Upper lobe of left lung (tissue), 6 donors: ENCODE measurements at places on chromosomes 4 and X.
A peak's percentile ranks its signal among the peaks of the same experiment; 100 is the strongest.

DNA sequence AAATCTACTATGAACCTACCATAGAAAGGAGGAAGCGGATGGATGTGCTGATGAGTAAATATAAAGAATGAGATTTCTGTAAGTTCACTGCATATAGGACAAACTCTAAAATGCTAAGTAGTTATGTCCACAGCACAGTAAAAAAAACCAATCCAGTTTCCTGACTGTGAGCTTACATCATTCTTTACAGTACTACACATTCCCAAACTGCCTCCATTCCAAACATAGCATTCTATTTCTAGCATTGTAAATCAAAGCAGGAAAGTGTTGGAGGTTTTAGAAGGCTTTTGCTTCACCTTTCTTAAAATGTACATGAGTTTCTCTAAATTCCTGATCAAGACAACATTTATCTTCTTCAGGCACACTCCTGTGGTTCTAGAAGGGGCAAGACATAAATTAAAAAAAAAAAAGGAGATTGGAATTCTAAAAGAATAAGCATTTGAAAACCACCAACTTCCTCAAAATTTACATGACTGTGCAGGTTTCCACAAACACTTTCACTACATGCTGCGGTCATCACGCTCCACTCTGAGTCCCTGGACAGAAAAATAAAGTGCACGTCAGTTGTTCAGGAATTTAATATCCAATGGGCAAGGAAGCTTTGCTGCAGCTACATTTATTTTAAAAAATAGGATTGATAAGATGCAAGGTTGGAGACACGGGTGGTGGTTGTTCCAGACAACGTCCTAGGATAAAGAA is 297.6 kb upstream of the STS start:
- DNase-seq: no peak

- no peak for DNase-seq
These were observed 26.4 kb upstream of the REPS2 start for GRCh38 chrX:16920075-16920474.

DNA sequence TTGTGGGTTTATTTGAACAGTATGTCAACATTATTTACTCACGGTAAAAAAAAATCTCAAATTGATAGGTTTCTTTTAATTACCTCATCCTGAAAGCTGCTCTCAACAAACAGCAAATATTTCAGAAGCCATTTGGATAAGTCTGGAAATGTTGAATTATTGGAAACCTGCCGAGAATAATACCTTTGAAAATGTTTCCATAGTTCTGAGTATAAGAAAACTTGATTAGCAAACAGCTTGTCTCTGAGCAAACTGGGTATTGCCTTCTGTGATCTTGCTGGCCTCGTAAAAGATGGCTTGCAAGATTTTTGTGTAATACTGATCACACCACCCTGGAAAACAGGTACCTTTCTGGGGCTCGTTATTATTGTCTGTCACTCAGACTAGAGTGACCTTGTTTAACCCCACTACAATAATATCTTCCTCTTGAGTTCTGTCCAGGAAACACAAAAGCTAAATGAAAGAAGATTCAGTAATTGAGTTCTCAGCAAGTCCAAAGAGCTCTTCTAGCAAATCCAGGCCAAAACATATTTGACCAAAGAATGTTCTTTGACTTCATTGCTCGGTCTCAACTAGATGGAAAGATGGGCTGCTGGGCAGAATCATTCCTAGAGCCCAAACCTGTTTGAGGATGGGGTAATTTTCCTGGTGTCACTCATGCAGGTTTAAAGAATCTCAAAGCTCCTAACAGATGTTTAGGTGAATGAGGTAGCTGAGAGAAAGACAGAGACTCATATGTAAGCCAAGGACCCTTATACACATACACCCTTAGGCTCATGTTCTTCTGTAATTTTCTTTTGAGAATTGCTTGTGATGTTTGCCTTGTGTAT is 255.6 kb upstream of the JADE1 start:
- DNase-seq: no peak

DNA sequence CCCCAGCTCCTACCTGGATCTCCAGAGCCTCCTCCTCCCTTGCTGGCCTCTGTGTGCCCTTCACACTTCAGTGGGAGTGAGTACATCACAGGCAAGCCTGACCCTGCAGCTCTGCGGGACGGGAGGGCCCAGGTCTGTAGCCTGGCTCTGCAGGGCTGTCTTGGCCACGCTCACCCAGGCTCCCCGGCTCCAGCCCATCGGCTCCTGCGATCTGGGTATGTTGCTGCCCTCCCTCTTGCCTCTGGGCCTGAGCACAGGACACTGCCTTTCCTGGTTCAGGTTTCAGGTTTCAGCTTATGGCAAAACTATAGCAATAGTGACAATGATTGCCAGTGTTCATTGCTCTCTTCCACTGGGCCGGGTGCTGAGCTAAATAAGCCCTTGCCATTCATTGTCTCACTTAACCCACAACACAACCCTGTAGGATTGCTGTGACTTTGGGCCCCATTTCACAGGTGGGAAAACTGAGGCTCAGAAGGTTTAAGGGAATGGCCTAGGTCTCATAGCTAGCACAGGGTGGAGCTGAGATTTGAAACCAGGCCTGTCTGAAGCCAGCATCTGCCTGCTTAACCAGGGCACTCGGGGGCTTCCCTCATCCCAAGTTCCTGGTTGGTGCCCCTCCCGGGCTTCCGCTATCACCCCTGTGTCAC is 44.6 kb upstream of the SORCS2 start:
- DNase-seq: no peak

GRCh38 chr4:168177546-168178149 is 85.3 kb downstream of the ANXA10 start:
- no peak for DNase-seq

GRCh38 chr4:174714393-174715211 is 114.4 kb downstream of the GLRA3 start:
- DNase-seq: peak; percentile 22

GRCh38 chr4:149932188-149932587 is 116.5 kb upstream of the IQCM start:
- DNase-seq: no peak

- peak; percentile 30 for DNase-seq
These were observed 895.1 kb downstream of the PCDH18 start for GRCh38 chr4:136637071-136637777.

GRCh38 chrX:21873063-21873775 is 17.4 kb downstream of the YY2 start:
- DNase-seq: no peak

DNA sequence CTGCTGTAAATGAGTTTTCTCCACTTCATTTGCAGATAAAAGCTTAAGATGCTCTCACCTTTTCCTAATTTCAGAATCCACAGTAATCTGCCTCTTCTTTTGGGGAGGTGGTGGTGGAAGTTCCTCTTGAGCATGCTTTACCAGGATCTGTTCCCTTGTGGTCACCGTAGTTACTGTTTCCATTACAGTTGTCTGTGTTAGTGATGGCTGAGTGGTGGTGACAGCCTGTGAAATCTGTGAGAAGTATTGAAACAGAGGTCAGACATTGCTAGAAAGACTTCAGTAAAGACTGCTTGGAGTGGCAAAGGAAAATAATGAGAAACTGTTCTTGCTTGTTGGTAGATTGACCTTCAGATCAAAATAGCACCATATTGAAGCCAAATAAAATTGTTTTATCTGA is 666.2 kb downstream of the DMD start:
- no peak for DNase-seq

DNA sequence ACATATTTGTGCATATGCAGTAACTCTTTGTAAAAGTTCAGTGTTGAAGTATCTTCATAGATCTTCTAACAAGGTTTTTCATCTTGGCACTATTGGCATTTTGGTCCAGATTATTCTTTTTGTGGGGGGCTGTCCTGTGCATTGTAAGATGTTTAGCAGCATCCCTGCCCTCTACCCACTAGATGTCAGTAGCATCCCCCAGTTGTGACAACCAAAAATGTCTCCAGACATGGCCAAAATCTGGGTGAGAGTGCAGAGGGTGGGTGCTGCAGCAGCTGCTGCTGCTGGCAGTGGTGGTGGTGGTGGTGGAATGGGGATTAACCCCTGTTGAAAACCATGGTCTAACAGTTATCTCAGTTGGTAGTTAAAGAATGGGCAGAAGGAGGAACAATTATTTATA is 370.0 kb downstream of the GPAT3 start:
- no peak for DNase-seq

DNA sequence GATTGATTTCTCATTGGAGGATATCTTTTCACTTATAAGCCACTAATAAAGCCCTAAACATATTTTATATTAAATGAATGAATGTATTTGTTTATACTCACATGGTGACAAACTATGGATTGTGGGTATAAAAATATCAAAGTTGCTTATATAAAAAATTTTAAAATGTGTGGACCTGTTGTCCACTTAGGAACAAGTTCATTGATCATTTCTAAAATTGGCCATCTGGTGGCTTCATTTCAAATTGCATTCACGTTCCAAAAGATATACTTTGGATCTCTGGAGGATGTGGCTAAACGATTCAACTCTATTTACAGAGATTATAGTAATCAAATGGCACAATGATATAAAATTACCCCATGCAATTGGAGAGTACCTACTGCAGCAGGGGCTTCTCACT is 32.5 kb downstream of the FSTL5 start:
- DNase-seq: no peak

- no peak for DNase-seq
These were observed 325.9 kb downstream of the ANKRD50 start for GRCh38 chr4:124386648-124387047.

DNA sequence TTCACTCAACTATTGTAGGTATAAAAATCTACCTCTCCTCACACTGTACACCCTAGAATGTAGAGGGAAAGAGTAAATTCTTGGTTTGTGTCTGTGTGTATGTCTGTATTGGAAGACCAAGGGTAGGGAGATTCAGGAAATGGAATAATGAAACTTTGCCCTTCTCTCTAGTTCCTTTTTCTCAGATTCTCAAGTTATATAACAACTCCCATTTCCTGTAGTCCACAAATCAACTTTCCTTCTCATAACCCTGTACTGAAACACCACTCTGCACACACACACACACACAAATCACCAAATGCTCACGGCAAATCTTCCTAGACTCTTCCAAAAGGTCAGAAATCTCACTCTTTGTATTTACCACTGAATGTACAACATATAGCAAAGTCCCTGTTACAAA is 824.5 kb upstream of the DIAPH2 start:
- no peak for DNase-seq

DNA sequence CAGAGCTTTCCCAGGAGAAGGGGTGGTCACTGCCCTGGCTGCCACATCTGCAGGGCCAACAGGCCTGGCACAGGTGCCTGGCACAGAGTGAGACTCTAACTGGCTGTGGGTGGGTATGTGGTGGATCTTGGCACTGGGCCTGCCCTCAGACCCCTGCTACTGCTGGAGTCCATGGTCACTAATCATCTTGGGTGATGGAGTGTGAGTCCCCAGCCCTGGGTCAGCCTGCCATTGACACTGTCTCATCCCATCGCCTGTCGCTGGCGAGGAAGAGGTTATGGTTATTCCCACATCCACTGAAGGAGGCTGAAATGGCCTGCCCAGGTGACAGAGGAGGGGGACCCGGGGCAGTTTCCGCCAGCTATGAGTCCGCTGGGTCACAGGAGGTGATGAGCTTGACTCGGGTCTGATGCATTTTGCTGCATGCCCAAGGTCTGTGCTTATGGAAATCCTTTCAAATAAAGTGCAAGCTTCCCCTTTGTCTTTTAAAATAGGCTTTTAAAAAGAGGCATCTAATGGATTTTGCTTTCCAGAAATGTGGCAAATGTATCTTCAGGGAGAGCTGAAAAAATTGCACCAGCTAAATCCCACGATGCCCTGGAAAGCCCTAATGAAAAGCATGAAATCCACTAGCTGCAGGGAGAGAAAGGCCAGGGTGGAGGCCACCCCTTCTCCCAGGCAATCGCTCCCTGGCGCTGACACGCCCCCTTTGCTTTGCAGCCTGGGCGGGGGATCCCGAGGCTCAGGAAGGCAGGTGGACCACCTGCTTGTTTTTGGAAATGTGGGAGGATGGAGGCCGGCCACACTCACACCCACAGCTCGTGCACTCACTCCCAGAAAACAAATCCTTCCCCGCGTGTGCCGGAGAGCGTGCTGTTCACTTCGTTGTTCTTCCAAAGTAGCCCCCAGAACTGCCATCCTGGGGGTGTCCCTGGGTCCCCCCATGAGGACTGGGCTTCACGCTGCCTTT is 54.9 kb downstream of the ABLIM2 start:
- DNase-seq: no peak

GRCh38 chrX:81316163-81316562 is 114.3 kb downstream of the SH3BGRL start:
- DNase-seq: no peak

DNA sequence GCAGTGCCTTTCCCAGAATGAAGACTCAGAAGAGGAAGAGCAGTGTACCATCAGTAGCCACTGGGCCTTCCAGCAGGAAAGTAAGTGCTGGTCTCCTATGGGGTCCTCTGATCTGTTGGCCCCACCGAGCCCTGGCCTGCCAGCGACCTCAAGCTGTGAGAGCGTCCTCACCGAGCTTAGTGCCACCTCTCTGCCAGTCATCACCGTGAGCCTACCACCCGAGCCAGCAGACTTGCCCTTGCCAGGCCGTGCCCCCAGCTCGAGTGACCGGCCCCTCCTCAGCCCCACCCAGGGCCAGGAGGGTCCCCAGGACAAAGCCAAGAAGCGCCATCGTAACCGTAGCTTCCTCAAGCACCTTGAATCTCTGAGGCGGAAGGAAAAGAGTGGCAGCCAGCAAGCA is 69.7 kb downstream of the STARD8 start:
- peak; percentile 34 for DNase-seq

- peak; percentile 10 for DNase-seq
These were observed 130.0 kb downstream of the CPZ start for GRCh38 chr4:8722556-8722955.

GRCh38 chrX:24125028-24125612 is 24.4 kb upstream of the ZFX start:
- no peak for DNase-seq

GRCh38 chr4:10667701-10668326 is 16.8 kb downstream of the CLNK start:
- no peak for DNase-seq

DNA sequence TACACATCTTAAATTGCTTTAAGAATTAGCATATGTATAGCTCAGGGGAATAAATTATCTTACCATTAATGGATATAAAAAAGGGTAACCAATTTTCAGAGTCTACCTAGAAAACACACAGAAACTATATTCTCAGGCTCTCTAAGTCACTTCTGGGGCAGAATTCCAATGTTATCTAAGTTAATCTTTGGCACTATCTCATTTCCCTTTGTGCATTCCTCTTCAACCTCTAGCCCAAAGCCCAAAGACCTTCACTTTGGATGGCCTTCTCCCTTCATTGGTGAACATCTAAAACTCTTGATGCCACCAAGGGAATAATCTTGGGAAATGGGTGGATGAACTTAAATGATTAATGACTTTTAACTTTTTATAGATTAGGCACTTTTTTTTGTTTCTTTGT is 108.3 kb downstream of the APBB2 start:
- DNase-seq: no peak

DNA sequence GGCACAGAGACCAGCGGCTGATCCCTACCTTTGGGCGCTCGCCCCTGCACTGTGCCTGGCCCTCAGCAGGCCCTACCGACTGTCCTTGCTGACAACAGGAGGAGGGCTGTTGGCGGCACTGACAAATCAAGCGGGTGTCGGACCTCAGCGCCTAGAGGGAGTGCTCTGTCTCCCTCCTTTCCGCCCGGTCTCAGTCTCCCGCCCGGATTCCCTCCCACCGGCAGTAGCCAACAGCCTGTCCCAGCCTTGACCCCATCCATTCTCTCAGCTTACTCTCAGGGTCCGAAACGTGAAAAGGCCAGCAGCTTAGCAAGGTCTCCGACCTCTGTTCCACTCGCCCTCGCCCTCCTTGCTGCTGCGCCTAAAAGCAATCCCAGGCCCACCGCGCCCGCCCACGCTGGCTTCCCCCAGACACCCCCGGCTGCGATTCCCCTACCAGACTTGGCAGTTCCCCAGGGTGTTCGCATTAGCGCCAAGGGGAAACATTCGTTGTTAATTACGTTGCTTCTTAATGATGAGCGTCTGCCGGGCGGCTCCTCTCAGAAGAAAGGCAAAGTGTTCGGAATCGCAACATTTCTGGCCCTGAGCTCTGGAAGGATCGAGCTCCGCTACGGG is 96.2 kb downstream of the SOWAHB start:
- DNase-seq: peak; percentile 86
